ENCODE measurements at places on chromosomes 1 and 21.
A peak's percentile ranks its signal among the peaks of the same experiment; 100 is the strongest.

GRCh38 chr1:205455581-205456382 is at the start of gene BLACAT1:
Gene BLACAT1, minus strand, starts transcription at chr1:205456045.
- DNase-seq: no peak

- peak; percentile 98 for DNase-seq
These were observed 862 bp upstream of the SGIP1 start for GRCh38 chr1:66532798-66533783.

- DNase-seq: no peak
These were observed 44.2 kb upstream of the KDM4A start for GRCh38 chr1:43605766-43606165.

GRCh38 chr21:46437511-46437910 is 21.2 kb upstream of the DIP2A start:
- DNase-seq: no peak

DNA sequence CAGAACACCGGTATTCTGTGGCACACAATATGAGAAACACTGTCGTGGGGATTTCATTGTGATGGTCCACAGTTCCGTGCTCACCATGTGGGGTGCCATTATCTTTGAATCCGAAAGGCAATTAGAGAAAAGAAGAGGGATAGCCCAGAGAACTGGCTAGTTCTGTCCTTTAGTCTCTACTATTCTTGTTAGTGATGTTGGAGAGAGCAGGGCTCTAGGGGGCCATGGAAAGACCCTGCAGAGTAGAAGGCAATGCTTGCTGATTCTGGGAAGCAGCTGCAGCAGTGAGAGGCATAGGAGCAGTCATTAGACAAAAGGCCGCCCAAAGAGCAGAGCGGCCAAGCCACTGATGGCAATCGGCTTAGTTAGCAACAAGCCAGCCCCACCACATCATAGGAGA is 146.3 kb downstream of the TSEN15 start:
- DNase-seq: no peak

DNA sequence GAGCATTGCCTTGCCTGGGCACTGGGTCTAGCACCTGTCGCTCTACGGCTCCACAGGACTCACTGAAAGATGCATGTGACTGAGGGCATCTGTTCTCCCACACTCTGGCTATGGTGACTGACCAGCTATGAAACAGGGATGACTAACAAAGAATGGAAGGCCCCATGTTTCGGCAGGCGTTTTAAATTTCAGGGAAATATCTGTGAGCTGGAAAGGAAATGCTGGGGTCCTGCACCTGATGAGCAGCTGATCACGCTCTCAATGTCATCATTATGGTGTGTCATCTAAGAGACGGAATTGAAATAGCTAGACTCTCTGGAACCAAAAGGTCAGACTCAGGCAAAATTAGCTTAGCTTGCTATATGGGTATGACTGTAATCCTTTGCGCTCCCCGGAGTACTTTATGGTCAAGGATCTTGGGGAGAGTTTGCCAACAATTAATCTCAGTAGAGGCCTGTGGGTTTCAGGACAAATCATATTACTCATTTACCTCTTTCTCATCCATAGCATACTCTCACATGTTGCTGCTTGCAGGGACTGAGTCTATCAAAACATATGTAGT is 24.5 kb upstream of the PALMD start:
- DNase-seq: peak; percentile 39

- peak; percentile 31 for DNase-seq
These were observed 203.0 kb downstream of the PLPP3 start for GRCh38 chr1:56376188-56376984.

GRCh38 chr1:236524895-236525184 is 1.1 kb downstream of the LGALS8 start:
- DNase-seq: no peak

DNA sequence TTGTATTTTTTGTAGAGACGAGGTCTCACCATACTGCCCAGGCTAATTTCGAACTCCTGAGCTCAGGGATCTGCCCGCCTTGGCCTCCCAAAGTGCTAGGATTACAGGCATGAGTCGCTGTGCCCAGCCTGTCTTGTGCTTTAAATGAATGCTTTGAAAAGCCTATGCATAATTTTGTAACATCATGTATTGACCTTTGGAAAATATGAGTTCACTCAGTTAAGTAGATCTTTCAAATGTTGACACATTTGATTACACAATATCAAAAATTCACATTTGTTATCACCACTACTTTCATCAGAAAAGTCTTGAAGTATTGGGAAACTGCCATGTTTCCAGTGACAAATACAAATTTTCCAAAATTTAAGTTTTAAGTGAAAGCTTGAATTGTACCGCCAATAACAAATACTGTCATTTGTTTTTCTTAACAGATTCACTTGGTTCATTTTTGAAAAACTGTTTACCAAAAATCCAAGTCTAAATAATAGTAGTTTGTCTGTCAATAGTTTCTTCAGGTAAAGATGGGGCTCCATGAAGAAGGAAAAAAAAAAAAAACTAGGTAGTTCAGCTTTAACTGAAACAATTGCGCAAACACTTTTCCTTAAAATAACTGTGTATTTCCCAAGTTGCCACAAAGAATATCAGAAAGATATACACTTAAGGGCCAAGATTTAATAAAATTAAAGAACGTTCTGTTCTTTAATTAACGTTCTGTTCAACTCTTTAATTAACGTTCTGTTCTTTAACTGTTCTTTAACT is 233.2 kb upstream of the NR5A2 start:
- DNase-seq: no peak

- DNase-seq: no peak
These were observed 3.1 kb downstream of the ASCL5 start for GRCh38 chr1:201123866-201124265.

- no peak for DNase-seq
These were observed 107.2 kb downstream of the KCNK1 start for GRCh38 chr1:233721004-233721595.

DNA sequence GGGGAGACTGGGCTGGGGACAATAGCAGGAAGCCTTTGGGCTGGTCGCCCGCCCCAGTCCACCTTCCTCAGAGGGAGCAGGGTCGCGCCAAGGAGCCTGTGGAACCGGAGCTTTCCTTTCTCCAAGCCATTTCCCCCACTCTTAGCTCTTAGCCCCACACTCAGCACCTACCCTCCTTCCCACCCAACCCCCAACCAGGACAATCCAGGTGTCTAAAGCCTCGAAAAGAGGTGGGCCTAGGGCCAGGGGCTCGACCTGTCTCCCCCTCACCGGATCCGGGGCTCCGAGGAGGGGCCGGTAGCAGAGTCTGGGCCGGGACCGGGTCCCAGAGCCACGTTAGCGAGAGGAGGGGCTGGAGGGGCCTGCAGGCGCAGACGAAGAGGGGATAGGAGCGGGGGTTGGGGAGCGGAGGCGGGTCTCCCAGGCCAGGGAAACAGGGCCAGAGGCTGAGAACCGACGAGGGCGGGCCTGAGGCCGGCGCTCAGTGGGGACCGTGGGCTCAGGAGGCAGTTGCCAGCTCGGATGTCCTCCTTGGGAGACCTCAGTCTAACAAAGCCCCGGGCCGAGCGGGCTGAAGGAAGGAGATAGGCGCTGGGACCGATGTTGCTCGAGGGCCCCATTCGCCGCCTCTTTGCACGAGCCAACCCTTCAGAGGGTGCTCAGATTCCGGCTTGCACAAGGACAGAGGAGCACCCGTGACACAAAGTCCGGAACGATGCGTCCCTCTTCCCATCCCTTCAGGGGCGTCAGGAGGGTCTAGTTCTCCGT is 943 bp downstream of the SEMA6C start:
- no peak for DNase-seq

DNA sequence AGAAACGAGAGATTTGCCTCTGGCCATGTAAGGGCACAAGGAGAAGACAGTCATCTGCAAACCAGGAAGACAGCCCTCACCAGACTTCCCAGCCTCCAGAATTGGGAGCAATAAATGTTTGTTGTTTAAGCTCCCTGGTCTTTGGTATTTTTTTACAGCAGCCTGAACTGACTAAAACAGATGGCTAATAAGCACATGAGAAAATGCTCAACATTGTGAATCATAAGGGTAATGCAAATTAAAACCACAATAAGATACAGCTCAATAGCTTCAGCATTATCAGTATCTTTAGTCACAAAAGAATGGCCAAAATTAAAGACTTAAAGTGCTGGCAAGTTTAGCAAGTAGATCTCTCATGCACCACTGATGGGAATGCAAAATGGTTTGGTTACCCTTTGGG is 11.7 kb downstream of the UBE2G2 start:
- DNase-seq: peak; percentile 58

DNA sequence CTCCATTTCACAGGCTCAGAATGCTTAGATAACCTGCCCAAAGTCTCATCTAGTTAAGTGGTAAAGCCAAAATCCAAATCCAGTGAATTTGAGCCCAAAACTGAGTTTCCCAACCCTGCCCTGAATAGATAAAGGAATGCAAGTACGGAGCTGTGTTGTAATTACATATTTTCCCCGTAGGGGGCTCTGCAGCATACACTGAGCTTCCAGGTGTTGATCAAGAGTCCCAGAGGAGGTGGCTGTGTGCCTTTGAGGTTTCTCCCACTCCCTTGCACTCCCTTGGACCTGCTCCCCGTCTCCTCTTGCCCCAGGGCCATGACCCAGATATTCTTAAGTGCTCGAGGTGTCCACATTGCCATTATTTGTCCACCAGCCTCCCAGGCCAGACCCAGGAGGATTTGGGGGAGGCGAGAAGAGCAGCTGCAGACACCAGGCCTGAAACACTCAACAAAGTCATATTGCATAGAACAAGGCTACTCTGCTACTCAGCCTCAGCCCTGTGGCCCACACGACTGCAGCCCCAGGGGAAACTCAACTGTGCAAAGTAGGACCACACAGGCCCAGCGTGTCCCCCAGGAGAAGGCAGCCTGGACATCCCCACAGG is 18.4 kb upstream of the LY9 start:
- no peak for DNase-seq

DNA sequence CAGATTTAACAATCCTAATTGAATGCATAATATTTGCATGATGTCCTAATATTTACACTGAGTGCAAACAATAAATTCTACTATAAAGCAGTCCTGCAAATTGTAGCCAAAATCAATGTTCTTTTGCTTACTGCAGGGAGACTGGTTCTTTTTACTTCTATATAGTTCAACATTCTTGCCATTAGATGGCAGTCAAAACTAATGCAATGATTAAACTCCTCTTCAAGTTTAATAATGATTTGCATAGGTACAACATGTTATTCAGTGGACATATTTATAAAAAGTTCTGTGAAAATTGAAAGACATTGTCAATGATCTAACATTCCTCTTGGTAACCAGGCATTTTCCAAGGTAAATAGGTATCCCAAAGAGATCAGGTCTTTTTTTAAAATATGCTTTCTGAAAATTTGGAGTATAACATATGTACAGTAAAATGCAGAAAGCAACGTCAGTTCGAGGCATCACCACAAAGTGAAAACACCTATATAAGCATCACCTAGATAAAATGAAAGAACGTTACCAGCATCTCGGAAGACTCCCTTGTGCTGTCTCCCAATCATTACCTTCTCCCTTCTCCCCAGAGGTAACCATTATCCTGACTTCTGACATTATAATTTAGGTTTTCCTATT is 9.8 kb upstream of the FNBP1L start:
- DNase-seq: peak; percentile 65

- no peak for DNase-seq
These were observed 7.6 kb downstream of the GPA33 start for GRCh38 chr1:167082511-167083027.

GRCh38 chr1:203065191-203065590 is 20.6 kb downstream of the MYOG start:
- DNase-seq: no peak

DNA sequence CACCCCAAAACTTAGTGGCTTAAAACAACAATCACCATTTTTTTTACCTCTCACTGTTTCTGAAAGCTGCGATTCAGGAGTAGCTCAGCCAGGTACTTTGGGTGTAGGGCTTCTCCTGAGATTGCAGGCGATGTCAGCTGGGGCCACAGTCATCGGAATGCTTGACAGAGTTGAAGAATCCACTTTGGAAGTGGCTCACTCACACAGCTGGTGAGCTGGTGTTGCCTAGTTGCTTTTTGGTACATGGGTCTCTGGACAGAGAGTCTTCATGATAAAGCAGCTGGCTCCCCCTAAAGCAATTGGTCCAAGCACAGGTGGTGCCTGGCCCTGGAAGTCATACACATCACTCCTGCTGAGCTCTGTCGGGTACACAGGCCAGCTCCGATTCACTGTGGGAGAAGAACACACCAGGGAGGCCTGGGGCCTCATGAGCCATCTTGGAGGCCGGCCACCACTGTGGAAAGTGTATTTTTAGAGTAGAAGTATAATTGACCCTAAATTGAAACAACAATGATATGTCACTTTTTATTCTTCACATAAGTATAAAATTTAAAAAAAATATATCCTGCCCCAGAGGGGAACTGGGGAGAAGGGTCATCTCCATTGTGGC is 75.2 kb upstream of the GALNT2 start:
- DNase-seq: no peak

- DNase-seq: no peak
These were observed 7.2 kb downstream of the SNX7 start for GRCh38 chr1:98668733-98669132.

DNA sequence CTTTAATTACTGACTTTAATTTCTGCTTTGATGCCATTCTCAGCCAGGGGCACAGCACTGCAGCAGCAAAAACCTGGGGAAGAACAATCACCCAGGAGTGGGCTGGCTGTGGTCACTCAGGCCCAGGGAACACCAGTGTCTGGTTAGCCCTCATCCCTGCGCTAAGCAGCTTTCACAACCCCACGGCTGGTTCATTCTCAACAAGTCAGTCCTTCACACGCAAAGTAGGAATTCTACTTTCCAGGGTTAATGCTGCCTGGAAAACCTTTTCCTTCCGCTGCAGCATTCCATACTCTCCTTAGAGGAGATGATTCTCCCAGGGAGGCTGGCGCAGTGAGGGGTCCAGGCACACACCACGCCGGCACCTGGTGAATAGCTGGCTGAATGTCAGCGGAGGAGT is 24.3 kb upstream of the KCNE1 start:
- DNase-seq: no peak

DNA sequence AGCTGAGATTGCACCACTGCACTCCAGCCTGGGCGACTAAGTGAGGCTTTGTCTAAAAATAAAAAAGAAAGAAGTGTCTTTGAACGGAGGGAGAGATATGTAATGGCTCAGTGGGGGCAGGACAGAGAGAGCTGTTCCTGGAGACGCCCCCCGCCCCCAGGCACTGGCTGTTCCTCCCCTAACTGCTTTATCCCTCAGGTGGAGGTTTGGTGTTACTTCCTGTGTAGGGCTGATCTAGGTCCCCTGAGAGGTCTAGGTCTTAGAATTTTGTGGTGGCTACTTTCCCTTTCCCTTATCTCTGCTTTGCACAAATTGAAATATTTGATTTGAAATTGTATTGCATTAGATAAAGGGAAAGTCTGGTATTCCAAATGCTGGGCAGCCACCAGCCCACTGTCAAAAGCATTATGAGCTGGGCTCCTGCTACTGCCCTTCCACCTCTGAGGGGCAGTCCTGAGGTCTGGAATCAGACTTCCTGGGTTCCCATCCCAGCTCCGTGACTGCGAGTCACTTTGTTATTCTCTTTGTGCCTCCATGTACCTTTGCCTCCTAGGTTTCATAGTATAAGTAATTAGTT is 134.8 kb upstream of the KIF26B start:
- DNase-seq: no peak
